ENCODE measurements at places on chromosomes 5 and 9.

- no peak for DNase-seq
These were observed 117.4 kb downstream of the FBXL17 start for GRCh38 chr5:108264533-108264932.

DNA sequence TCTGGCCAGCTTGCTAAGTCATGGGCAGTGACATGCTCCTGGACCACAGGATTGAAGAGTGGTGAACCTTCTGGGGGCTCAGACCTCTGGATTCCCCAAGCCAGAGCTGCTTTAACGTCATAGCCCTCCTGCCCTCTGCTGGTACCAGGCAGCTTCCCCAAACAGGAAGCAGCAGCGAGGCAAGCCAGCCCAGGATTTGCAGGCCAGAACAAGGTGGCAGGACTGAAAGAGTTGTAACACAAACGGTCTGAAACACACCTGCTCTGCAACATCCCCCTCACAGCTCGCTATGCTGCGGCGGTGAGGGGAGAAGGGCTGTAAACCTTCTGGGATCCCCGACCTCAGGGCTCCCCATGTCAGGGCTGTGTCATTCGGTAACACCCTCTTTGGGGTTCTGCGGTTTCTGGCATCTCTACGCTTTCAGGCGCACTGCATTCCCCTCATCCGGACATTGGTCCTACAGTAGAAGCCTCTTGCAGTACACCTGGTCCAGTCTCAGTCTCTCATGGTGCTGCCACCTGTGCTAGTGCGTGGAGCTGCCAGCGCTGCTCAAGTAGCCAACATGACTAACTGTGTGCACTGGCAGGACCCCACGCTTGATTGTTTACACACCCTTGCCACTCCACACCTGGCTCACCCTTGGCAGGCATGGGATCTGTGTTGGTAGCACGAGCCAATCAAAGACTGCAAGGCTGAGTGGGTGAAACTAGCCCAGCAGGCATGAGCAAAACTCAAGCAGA lies 893.3 kb downstream of the PTPRD start:
- DNase-seq, result no peak

- peak; percentile 84 for DNase-seq
These were observed 69.6 kb downstream of the ADAMTSL1 start for GRCh38 chr9:18543406-18544192.

- peak; percentile 12 for DNase-seq
These were observed 60.1 kb upstream of the NMUR2 start for GRCh38 chr5:152465140-152465539.

DNA sequence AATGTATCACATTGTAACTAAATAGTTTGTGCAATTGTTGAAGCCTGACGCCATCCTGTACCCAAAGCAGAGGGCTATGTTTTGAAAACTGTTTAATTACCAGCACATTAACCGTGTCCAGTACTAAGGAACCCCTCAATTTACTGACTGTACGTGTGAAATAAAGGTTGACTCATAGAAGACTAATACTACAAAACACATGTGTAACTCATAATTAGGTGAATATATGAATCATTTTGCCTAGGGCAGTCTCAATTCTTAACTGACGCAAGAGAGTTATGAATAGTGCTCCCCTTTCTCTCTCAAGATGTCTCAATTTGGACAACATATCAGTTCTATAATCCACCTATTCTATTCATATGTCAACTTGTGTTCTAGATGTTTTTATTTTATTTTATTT lies 558.4 kb downstream of the PRDM9 start:
- no peak for DNase-seq

DNA sequence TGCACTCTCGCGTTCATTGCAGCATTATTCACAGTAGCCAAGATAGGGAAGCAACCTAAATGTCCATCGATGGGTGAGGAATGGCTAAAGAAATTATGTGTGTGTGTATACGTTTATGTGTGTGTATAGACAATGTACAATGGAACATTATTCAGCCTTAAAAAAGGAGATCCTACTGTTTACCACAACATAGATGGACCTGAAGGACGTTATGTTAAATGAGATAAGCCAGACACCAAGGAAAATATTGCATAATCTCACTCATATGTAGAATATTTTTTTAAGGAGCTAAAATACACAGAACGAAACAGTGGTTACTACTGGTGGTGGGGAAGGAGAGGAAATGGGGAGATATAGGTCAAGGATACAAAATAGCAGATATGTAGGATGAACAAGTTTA lies 2.4 kb downstream of the KIF2A start:
- no peak for DNase-seq

GRCh38 chr5:51373880-51374523 lies 9.2 kb upstream of the ISL1 start:
- DNase-seq, result no peak

DNA sequence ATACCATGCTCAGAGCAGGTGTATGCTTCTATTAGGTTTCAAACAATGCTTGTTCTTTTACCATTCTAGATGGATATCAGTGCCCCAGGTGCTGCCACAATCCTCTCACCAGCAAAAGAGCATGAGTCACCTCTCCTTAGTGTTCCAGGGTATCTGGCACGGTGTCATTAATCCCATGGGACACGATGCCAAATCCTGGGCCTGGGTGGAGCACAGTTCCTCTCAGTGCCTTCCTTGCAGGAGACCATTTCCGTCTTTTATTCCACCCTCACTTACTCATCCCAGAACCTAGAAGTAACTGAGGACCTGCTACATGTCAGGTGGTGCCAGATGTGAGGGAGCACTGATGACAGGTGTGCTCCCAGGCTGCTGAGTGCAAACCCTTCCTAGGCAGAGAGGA lies 1.3 kb upstream of the OR13J1 start:
- DNase-seq, result no peak

GRCh38 chr9:24846248-24846912 lies 300.7 kb upstream of the IZUMO3 start:
- no peak for DNase-seq

GRCh38 chr5:30981576-30981975 lies 211.9 kb upstream of the CDH6 start:
- DNase-seq, result no peak

DNA sequence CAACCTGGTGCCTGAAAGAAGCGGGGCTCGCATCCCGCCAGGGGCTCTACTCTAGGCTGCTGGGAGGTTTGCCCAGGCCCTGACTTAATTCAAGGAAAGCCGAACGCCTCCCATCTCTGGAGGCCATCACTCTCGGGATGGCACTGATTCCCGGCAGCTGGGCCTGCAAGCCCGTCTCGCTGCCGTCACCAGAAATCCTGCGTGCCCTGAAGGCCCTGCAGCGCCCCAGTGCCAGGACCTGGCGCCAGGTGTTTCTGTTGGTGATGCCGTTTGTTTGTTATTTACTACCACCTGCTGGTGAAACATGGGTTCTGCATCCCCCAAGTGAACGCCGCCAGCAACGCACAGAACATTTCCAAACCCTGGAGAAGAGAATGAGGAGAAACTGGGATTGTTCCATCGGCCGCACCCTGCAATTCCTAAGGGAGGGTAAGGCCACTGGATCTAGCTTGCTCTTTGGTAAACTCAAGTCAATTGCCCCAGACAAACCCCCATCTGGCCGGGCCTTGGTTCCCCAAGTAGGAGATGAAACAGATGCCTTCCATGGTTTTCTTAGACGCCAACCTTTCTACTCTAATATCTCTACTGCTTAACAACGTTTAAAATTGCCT lies 77.9 kb downstream of the AK8 start:
- DNase-seq, result peak; percentile 61

DNA sequence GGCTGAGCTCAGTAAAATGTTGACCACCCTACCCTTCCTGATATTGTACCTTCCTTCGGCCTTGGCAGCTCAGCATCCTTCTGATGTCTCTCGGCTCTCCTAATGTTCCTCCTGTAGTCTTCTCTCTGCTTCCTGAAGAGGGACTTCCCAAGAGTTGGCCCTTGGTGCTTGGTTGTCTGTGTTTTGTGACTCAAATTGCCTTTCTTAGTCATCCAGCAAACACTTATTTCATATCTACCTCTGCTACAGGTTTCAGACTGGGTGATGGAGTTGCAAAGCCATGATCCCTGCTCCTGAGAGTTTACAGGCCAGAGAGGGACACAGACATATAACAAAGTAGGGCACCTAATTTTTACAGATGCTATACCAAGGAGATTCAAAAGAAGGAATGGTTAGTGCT lies 70.1 kb downstream of the SV2C start:
- no peak for DNase-seq

Data from fibroblast of mammary gland (primary cell).